ENCODE measurements at places on chromosomes 13 and 19.

DNA sequence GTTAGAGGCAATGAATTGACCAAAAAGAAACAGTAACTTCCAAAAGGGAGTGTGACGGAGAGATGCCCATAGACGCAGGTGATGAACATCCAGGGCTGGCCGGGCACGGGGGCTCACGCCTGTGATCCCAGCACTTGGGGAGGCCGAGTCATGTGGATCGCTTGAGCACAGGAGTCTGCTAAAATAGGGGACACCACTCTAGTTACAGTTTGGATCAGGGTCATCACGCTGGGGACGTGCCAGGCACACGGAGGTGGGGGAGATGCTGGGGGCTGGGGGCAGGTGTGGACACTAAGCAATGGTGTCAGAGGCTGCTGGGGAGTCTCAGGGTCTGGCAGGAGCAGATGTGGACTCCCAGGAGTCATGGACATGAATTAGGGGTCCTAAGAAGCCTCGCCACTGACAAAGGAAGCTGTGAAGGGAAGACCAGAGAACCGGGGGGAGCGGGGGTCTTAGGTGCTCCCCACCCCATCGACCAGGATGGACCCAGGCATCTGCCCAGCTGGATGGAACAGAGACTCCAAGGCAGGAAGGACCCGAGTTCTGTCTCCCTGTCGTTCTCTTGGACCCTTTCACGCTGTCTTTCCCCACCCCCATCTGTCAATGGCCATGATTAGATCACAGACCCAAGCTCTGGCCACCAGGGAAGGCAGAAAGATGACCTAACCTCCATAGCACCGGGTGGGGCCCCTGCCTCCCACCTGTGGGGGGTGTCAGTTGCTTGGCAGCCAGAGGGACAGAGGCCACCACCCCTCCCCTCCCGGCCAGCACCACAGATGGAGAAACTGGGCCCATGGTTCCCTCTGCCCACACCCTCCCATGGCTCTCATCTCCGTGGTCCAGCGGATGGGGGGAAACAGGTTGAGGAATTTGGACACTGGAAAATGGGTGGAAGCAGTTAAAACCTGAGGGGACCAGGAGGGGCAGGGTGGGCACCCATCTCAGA lies 19.6 kb downstream of the CCDC8 start:
- H3K36me3 ChIP-seq, result no peaks in the 10 kb centered on the region
- peak; percentile 59 for DNase-seq
- H3K4me3 ChIP-seq, result no peak overlapping the region
- no peaks in the 10 kb centered on the region for H3K27me3 ChIP-seq
- no peaks in the 10 kb centered on the region for H3K4me1 ChIP-seq
- no peak overlapping the region for H3K27ac ChIP-seq

DNA sequence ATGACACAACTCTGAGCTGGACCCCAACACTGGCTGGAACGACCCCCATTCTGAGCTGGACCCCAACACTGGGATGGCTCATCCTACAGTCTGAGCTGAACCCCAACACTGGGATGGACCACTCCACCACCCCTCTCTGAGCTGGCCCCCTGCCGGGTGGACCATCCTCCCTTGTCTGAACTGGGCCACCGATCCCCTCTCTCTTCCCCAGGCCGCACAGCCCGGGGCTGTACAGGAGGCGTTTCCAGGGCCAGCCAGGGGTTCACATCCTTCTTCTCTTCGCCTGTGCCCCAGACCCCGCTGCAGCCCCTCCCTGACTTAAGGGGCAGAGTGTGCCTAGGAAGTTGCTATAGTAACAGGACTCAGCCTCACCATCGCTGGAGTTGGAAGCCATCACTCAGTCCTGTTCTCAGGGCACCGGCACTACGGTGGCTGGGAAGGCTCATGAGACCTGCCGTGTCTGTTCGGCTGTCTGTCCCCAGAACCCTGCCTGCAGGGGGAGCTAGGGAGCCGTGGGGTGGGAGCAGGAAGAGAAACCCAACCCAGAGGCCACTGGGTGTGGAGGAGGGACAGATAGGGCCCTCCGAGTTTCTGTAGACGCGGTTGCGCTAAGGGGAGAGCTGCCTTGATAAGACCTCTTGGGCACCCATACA lies 3.7 kb downstream of the PRKACA start:
- DNase-seq, result peak; percentile 88
- no peaks in the 10 kb centered on the region for H3K36me3 ChIP-seq
- H3K27ac ChIP-seq, result peak overlapping the region; percentile 86
- H3K4me1 ChIP-seq, result peaks cover 78% of the 10 kb centered on the region

GRCh38 chr13:21478881-21479808 lies 20.0 kb upstream of the ZDHHC20 start:
- no peak overlapping the region for H3K27ac ChIP-seq
- H3K4me1 ChIP-seq, result peaks cover 3% of the 10 kb centered on the region
- no peak for DNase-seq
- no peaks in the 10 kb centered on the region for H3K36me3 ChIP-seq

GRCh38 chr13:100815476-100816046 lies 141.0 kb upstream of the TMTC4 start:
- H3K4me3 ChIP-seq, result no peak overlapping the region
- H3K27me3 ChIP-seq, result no peaks in the 10 kb centered on the region
- DNase-seq, result no peak
- H3K36me3 ChIP-seq, result no peaks in the 10 kb centered on the region
- H3K27ac ChIP-seq, result no peak overlapping the region

DNA sequence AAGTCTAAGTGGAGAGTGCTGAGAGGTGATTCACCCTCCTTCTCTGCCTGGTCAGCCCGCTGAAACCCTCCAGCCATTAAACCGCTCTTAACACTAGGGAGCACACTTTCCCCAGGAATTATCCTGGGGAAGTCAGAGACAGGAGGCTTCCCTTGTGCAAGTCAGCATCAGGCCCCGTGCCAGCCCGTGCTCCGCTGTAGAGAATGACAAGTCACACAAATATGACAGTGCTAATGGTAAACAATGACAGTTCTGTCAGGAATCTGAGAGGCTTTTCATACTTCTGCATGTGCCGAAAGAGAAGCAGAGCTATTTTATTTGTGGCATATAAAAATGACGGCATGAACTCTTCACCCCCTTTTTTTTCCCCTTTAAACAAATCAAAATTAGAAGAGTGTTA lies 816.9 kb upstream of the SLC10A2 start:
- no peaks in the 10 kb centered on the region for H3K4me1 ChIP-seq
- peak; percentile 75 for DNase-seq
- no peak overlapping the region for H3K4me3 ChIP-seq

DNA sequence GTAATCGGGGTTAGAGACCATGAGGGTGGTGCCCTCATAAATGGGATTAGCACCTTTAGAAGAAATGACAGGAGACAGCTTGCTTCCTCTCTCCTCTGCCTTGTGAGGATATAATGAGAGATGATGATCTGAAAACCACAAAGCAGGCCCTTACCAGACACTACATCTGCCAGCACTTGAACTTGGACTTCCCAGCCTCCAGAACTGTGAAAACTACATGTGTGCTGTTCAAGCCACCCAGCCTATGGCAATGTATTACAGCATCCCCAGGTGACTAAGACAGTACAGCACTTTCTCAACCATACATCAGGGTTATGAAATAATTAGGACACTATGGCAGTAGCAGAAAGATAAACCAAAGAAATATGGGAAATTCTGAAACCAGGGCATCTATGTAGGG lies 7.4 kb downstream of the ZNF564 start:
- H3K4me3 ChIP-seq, result no peak overlapping the region
- no peaks in the 10 kb centered on the region for H3K27me3 ChIP-seq
- H3K27ac ChIP-seq, result no peak overlapping the region

DNA sequence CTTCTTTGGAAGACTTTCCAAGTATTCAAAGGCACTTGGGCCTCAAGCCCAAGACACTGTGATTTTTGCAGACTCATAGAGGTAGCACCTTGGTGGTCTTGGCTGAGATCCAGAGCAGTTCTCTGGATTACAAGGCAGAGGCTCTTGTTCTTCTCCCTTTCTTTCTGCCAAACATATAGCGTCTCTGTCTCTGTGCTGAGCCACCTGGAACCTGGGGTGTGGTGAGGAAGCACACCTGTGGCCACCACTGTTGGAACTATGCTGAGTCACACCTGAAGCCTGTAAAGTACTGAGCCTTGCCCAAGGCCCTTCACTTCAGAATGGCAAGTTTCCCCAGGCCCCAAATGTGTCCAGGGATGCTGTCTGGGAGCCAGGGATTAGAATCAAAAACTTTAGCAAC lies 127.5 kb downstream of the FREM2 start:
- no peak overlapping the region for H3K4me3 ChIP-seq
- H3K27ac ChIP-seq, result no peak overlapping the region
- H3K27me3 ChIP-seq, result no peaks in the 10 kb centered on the region
- H3K4me1 ChIP-seq, result no peaks in the 10 kb centered on the region

GRCh38 chr13:98192008-98192407 lies 14.9 kb upstream of the RNF113B start:
- H3K27ac ChIP-seq, result no peak overlapping the region
- no peak for DNase-seq
- no peaks in the 10 kb centered on the region for H3K27me3 ChIP-seq

GRCh38 chr19:6271721-6272410 lies 7.9 kb downstream of the MLLT1 start:
- no peak for DNase-seq
- H3K27ac ChIP-seq, result no peak overlapping the region
- H3K4me1 ChIP-seq, result peaks cover 82% of the 10 kb centered on the region
- no peak overlapping the region for H3K4me3 ChIP-seq

DNA sequence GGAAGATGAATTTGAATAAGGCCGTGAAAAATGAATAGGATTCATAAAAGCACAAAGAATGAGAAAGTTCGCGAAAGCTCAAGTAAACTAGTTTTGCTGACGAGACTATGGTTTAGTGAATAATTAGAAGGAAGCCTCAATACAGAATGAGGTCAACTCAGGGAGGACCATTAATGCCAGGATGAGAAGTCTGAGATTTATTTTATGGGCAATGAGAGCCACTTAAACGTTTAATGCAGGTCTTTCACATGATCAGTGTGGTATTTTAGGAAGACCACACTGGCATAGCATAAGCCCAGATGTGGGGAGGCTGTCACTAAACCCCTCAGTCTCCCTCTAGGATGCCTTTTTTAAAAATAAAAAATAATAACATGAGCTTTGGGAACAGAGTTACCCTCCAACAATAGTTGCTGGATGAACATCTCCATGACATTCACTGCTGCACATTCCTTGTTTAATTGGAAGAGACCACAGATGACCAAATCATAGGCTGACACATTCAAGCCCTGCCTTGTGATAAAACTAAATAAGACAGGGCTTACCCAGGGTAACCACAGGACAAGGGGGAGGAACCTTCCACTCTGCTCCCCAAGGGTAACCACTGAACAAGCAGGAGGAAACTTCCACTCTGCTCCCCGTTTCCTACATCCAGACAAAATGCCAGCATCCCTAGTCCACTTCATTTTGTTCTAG lies 43.6 kb upstream of the LSM14A start:
- no peaks in the 10 kb centered on the region for H3K27me3 ChIP-seq
- peaks cover 2% of the 10 kb centered on the region for H3K4me1 ChIP-seq
- no peaks in the 10 kb centered on the region for H3K36me3 ChIP-seq
- no peak overlapping the region for H3K4me3 ChIP-seq

DNA sequence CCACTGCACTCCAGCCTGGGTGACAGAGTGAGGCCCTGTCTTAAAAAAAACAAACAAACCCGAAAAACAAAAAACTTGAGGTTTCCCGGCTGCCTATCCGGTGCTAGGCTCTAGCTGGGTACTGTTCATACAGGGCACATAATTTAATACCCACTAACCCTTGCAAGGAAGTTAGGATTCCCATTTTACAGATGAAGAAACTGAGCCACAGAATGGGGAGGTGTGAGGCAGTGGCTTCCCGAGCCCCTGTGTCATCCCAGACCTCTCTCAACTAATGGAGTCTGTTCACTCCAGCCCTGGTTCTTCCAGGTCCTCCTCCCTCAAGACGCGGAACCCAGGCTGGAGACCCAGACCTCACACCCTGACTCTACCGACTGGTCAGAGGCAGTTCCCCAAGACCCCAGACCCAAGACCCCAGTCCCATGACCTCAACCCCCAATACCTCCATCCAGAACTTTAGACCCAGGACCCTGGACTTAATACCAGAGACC lies 576 bp downstream of the APBA3 start:
- no peak for DNase-seq
- H3K4me1 ChIP-seq, result peaks cover 80% of the 10 kb centered on the region
- peak overlapping the region; percentile 84 for H3K4me3 ChIP-seq
- H3K27me3 ChIP-seq, result no peaks in the 10 kb centered on the region

GRCh38 chr19:48818234-48818820 lies 7.5 kb upstream of the BCAT2 start:
- no peak overlapping the region for H3K27ac ChIP-seq
- no peak overlapping the region for H3K4me3 ChIP-seq
- peaks cover 12% of the 10 kb centered on the region for H3K4me1 ChIP-seq
- DNase-seq, result no peak

DNA sequence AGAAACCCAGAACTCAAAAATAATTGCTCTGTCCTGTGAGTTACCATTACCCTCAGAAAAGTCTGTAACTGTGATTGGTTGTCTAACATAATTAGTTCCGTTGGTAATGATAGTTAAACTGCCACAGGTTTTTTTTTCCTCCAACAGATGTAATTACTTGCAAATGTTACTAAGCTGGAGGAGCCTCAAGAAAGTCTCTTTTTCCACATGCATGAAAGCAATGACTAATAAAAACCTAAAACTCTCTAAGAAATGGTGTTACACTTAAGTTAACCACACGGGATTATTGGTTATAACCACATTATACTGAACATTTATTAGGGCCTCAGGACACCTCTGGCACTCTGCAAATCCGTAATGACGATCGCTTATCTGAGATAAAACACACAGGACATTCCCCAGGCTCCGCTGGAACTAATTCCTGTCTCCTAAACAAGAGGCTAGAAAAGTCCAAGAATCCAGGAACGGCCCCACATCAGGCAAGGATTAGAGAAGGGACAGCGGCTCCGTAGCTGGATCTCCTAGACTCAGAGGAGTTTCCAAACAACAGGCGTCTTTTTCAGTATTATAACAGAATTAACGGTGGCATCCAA lies 753 bp downstream of the ZNF235 start:
- no peak for DNase-seq
- H3K27me3 ChIP-seq, result no peaks in the 10 kb centered on the region
- H3K36me3 ChIP-seq, result peaks cover 5% of the 10 kb centered on the region
- no peak overlapping the region for H3K27ac ChIP-seq
- H3K4me3 ChIP-seq, result peak overlapping the region; percentile 86

- no peaks in the 10 kb centered on the region for H3K27me3 ChIP-seq
- H3K27ac ChIP-seq, result peak within 1 kb of the TSS; percentile 100
- H3K36me3 ChIP-seq, result peaks cover 39% of the 10 kb centered on the region
- peak; percentile 99 for DNase-seq
Measured at GRCh38 chr19:38849860-38850435, at the start of gene HNRNPL. TSS of gene HNRNPL (minus strand) at chr19:38849986. CDS start at chr19:38849966, 20 bp downstream.
